Cardiac muscle cell (in vitro differentiated cells and primary cell): ENCODE measurements at places on chromosomes 2 and 18. TPM values are rescaled to one million over a fixed set of nuclear protein-coding genes. Genes with fewer than 3 reads are reported as not detected.
A peak's percentile ranks its signal among the peaks of the same experiment; 100 is the strongest.

DNA sequence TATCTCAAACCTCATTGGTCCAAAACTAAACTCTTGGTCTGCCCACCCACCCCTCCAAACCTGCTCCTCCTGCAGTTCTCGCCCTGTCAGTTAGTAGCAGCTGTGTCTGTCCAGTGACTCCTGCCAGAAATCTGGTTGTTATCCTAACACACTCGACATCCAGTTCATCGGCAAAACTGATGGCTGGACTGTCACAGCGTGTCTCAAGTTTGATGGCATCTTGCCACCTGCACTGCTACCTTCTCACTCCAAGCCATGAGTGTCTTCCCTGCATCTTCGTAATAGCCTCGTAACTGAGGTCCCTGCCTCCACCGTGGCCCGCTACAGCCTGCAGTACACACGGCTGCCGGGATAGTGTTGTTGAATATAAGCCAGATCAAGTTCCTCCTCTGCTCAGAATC is 470.1 kb upstream of the RAB12 start:
- no peak for DNase-seq

- no peak for DNase-seq
Observed at GRCh38 chr18:67261931-67262552, 254.5 kb downstream of the DSEL start.

- no peak for DNase-seq
Observed at GRCh38 chr2:236546561-236547002, 23.0 kb upstream of the ACKR3 start.

The TEX44 gene
- not detected in 2 replicates for total RNA-seq

DNA sequence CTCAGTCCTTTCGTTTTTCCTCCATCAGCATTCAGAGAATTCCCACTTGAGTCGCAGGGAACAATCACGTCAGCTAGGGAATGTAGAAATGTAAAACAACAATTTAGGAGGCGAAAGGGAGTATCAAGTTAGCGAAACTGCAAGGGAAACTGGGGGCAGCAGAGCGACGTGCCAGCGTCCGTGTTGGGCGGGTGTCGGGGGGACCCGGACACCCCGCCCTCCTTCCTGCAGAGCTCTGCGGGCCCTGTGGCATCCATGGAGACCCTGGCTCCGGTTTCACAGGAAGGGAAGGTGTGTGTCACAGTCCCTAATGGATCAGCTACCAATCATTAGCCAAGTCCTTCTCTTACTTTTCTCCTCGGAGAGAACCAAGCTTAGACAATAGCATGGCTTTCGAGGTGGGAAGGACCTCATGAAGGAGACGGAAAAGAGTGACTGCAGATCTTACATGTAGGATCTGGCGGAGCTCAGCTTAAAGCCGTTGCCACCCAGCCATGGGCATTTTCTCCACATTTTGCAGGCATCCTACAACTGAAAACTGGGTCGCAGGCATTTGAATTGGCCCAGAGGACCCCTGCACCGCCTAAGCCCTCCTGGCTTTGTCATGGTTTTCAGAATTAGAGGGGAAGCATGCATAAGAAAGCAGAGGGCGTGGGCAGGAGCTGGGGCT is 33.7 kb downstream of the SOX11 start:
- DNase-seq = peak; percentile 4

The ARHGAP25 gene
- total RNA-seq = 3.0 and 7.7 TPM in 2 replicates

GRCh38 chr2:33859811-33860461 is 260.8 kb upstream of the FAM98A start:
- DNase-seq = no peak
